ENCODE measurements at places on chromosomes 11 and 22.

- no peak for DNase-seq
Observed at GRCh38 chr11:128294671-128295050, 292.7 kb downstream of the ETS1 start.

DNA sequence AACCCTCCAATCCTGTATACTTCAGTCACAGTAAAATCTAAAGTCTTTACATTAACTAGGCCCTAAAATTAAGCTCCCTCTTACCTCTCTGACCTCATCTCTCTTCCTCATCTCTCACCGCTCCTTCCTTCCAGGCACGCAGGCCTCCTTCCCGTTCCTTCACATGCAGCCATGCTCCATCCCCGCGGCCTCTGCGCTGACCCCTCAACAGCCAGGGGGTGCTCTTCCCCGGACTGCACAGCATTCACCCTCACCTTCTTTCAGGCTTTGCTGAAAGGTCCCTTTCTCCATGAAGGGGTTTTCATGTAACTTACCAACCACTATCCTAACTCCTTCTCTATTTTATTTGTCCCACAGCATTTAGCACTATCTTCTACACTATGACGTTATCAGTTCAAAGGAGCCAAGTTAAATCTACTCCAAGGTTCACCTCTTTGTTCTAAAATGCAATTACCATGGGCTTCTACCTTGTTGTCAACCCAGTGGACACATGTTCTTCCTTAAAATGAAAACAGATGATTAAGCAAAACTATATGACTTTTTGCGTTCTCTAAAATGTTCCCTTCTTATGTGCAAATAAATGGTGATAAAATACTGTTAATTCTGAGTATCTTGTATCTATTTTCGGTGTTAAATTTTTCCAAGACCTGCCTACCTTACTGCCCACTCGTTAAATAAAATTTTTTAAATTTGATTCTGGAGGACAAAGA, 57.8 kb upstream of the APOA1 start:
- no peak for DNase-seq

- DNase-seq: no peak
Observed at GRCh38 chr11:3202759-3203158, 15.9 kb downstream of the MRGPRG start.

DNA sequence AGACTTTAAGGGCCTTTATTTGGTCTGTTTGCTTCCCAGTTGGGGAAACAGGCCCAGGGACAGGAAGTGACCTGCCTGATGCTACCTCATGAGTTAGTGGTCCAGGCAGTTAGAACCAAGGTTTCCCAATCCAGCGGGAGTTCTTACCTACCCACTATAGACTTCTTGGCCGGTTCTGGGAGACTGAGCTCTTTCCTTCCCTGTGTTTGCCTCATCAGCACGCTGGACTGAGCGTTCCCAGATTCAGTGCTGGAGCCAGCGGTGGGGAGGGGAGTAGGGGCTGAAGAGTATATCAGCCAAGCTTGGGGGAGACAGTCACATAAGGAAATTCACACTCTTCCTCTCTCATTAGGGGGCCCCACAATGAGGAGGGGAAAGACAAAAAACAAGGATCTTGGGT, 27.1 kb downstream of the TIMP3 start:
- DNase-seq: no peak

DNA sequence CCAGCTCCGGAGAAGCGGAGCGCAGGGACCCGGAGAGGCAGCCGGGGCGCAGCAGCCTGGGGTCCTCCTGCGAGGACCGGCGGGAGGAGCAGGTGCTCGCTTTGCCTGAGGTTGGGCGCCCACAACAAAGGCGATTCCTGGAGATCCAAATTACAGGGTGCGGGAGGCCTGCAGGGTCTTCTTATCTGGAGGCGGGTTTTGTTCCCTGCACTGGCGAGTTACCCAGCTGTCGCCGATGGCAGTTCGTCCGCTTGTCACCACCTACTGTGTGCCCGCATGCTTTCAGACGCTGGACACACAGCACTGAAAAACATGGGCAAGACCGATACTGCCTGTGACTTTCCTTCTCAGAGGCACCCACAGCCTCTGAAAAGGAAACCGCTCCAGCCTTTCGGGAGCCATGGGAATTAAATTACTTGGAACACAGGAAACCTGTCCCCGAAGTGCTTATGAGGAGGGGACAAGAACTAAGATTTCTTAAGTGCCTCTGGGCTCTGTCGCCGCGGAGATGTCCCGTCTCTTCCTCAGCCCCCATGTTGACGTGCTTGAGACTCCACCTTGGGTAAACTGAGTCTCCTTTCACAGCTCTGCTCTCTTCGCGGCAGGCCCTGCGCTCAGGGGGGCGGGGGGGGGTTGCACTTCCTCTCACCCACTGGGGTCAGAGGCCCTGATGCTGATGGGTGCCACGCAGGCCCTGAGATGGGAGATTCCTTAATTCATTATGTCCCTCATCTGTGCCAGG, 1.3 kb upstream of the ZFTA start:
- DNase-seq: no peak

- no peak for DNase-seq
Observed at GRCh38 chr11:75014129-75014528, 25.4 kb downstream of the NEU3 start.

DNA sequence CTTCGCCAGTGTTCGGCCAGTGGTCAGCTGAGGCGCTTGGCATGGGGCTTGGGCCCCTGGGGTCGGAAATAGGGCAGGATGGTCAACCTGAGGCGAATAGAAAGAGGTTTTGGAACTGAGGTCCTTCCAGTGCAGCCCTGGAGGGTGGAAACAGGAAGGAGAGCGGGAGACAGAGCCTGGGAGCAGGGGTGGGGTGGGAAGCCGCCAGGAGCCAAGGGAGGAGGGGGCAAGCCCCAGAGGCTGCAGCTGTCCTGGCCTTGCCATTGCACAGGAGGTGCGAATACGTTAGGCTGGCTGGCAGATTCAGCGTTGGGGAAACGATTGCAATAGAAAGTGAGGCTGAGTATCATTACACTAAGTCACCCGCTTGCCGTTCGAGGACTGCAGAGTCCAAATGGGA, 13.9 kb upstream of the KCTD17 start:
- no peak for DNase-seq

- DNase-seq: no peak
Observed at GRCh38 chr22:25045159-25045558, 92.6 kb downstream of the KIAA1671 start.

DNA sequence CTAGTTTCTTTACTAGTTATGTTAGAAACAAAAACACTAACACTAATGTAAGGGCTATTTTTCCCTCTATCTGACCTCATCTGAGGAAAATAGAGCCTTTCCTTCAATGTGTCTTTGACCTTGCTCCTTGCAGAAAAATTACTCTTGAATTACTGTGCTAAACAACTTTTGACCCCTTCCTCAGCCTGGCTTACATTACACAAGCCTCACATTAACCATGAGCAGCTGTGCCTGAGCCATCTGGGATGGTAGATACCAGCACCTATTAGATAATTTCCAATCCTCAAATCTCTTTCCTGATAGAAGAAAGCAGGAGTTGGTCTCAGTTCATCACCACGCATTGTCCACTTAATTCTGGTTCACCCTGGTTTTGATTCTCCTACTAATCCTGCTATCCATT, 134.4 kb upstream of the NCAM1 start:
- DNase-seq: no peak

DNA sequence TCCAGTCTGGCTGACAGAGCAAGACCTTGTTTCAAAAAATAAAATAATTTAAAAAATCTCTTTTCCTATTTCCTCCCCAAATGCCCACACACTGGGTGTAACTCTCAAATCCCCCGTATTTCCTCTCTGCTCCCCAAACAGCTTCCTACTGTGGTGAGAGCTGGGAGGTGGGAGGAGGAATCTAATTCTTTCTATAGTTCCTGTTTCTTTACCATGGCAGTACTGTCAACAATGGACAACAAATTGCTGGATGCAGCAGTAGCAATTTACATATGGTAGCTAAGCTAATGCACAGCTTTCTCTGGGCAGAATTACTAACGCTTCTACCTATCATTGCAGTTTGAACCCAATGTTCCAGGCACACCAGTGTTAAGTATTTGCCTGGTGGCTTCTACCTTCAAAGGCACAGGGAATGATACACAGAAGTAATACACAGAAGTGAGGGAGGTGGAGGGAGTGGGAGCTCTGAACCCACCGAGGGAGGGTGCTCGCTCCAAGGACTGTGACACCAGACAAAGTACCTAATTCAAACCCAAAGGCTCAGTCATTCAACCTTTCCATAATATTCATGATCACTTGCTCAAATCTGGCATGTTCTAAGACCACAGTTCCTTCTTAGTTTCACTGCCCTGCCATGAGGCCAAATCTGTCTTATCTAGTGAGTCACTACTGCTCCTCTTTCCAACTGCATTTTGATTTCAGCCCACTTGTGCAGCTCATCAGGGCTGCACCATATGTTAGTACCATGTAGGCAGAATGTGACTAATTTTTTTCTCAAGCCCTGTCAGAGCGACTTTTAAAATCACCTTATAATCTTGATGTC, 37.9 kb downstream of the CELF1 start:
- DNase-seq: no peak

- DNase-seq: no peak
Observed at GRCh38 chr22:45284705-45285262, at the start of gene UPK3A. Gene UPK3A (plus strand): TSS chr22:45284949. CDS start chr22:45285014, 65 bp downstream.

DNA sequence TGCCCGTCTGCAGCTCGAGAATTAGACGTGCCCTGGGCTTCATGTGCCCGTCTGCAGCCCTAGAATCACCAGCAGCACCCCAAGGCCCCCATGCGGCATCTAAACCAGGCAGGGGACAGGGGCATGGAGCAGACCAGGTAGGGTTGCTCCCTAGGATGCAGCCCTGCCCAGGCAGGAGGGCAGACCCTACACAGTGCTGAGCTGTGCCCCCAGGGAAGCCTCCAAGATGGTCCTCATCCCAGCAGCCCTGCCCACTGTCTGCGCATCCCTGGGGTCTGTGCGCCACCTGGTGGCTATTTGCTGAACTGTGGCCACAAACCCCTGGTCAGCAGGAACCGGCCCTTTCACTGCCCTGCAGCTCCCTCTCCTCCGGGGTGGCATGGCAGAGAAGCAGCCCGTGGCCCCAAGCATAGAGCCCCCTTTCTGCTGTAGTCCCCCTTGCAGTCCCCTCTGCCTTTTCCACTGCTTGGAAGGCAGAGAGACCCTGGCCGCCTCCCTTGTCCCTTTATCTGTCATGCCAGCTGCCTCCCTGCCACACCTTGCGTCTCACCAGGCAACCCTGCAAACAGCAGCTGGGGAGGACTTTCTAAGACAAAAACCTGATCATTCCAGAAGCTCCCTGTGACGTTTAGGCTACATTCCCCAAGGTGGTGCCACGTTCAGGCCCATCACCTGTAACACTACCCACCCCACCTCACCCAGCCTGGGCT, 86.6 kb downstream of the KCNQ1 start:
- DNase-seq: peak; percentile 60

DNA sequence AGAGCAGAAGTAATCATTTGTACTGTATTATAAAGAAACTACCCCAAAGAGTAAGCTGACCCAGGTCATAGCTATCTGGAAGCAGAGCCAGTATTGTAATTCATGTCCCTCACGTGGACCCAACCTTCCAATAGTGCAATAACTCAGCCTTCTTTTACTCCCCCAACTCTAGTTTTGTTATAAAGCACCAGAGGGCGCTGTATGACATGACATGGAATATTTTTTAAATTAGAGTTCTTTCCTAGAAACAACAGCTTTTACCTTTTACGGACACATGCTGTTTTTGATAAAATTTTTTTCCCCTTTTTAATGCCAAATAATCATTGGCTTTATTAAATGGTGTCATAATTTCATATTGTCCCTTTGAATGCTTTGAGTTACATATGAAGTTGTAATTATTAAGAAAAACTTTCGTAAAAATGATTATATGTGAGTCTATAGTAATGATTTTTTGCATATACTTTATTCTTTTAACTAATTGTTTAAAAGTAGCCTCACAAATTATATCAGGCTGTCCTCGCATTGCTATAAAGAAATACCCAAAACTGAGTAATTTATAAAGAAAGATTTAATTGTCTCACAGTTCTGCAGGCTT, 76.9 kb downstream of the DKK3 start:
- DNase-seq: no peak

GRCh38 chr11:57320719-57321387, 3.9 kb downstream of the TNKS1BP1 start:
- DNase-seq: no peak

GRCh38 chr11:94676814-94677213, 91.3 kb upstream of the AMOTL1 start:
- DNase-seq: no peak

- no peak for DNase-seq
Observed at GRCh38 chr11:67626970-67627369, 2.8 kb downstream of the NUDT8 start.

DNA sequence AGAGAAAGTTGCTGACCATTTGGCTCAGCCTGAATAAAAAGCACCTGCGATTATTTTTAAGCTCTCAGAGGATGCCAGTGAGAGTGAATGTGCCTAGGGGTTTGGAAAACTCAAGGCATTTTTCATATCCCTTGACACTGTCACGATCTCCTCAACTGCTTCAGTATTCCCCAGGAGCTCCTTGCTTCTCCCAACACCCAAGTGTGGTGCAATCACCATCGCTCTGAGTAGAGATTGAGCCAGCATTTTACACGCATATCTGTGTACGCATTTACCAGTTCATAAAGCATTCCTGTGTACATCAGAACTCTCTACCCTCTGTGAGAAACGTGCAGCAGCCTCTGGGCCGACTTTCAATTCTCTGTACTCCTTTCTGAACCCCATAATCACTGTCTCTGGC, 1.3 kb downstream of the SRRD start:
- no peak for DNase-seq

DNA sequence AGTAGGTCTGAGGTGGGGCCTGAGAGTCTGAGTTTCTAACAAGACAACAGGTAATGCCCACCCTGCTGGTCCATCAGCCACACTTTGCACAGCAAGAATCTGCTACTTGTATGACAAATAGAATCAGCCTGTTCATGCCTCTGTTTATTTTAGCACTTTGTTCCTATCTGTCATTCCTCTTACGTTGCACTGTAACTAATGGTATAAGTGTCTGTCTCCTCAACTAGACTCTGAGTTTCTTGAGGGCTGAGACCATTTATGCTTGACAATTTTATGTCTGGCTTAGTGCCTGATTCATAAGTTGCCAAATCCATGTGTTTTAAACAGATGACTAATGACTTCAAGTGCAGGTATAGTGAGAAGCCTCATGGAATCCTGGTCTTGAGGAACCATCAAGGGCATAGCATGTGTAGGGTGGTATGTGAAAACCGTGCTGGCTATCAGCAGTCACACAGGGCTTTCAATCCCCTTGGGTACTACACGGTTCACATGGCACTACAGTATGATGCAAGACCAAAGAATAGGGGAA, 209.7 kb downstream of the C11orf91 start:
- DNase-seq: no peak

DNA sequence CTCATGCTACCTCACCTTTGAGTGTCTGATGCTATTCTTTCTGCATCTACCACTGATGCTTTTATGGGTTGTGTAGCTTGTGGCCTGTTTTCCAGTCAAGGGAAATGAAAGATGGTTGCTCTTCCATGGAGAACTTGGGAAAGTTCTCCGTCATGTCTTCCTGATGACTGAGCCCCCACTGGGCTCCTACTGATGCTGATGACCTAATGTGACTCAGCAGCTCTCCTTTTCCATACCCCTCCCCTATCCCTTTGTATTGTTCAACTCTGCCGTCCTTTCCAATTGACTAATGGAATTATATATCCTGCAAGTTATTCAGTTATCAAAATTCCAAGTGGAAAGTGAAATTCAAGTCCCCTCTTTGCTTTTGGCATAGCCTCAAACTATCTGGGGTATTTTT, 44.7 kb downstream of the REXO2 start:
- DNase-seq: no peak

- no peak for DNase-seq
Observed at GRCh38 chr11:103940551-103940950, 95.9 kb upstream of the DDI1 start.

All from GM12892 (cell line).